Cortex of kidney (tissue), 1 donor: ENCODE measurements at places on chromosomes 2 and 18.

DNA sequence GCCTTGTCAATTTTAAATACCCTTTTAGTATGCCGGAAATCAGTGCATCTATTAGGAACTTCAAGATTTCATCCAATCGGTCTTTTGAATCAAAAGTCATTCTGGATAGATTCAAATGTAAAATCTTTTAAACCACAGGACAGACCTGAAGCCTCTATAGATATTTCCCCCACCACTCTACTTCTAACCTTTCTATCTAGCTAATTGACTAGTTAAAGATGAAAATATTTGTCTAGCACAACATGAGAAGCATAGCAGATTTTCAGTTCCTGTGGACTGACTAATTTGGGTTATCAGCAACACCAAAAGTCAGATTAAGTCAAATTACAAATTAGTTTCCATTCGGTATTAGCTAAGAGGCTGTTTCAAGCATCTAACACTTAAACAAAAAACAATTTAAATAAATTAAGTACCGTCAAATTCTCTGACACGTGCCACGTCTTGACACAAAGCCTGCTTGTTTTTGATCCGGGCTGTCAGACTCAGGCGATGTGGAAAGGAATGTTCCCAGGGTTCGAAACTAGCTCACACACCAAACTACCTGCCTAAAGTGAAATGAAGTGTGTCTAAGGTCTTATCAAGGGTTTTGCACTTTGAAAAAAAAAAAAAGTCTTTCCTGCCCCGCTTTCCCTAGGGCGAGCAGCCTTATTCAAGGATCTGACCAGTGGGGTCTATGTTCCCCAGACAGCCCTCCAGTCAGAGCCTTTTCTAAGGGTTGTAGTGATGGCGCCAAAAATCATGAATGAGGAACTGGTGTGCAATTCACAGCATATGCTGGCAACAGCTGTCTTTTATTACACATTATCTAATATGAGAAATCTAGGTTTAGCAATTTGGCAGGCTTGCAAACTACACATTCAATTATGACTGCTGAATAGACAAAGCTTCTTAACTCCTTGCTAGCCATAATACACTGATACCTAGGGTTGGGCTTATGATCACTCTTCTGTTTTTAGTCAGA lies 4.7 kb downstream of the CYTIP start:
- DNase-seq, result no peak

GRCh38 chr2:152309352-152310214 lies 25.4 kb upstream of the FMNL2 start:
- no peak for DNase-seq

GRCh38 chr2:23221236-23221635 lies 163.7 kb upstream of the KLHL29 start:
- no peak for DNase-seq

- DNase-seq, result no peak
Observed at GRCh38 chr2:222892321-222892720, 31.5 kb downstream of the ACSL3 start.

- no peak for DNase-seq
Observed at GRCh38 chr2:75389271-75389670, 171.5 kb downstream of the EVA1A start.

DNA sequence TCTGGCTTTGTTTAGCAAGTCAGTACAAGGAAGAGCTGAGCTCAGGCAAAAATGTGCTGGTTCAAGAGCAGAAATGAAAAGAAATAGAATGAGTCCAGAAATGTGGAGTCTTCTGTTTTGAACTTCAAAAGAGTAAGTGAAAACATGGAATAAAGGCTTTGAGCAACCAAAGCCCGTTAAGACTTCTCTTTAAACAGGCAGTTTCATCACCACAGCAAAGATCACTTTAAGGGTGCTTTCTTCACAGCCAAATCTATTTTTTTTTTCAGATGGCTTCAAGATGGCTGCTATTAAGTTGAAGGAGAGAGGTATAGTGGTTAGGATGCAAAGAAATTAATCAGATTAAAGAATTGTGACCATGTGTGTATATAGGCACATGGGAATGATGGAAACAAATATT lies 2.0 kb upstream of the CHRNA1 start:
- DNase-seq, result no peak

DNA sequence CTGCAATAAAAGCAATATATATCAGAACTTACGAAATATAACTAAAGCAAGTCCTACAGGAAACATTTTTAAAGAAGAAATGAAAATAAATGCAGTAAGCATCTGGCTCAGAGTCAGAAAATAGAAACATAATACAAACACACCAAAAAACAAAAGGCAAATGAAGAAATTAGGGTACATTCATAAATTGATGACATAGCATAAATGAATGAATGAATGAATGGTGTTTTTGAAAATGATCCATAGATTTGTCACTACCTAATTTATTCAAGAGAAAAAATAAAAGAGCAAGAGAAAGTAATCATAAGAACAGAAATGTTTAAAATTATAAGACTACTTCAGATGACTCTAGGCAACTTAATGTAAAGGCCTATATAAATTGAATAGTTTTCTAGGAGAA lies 226.1 kb upstream of the CDH20 start:
- no peak for DNase-seq

DNA sequence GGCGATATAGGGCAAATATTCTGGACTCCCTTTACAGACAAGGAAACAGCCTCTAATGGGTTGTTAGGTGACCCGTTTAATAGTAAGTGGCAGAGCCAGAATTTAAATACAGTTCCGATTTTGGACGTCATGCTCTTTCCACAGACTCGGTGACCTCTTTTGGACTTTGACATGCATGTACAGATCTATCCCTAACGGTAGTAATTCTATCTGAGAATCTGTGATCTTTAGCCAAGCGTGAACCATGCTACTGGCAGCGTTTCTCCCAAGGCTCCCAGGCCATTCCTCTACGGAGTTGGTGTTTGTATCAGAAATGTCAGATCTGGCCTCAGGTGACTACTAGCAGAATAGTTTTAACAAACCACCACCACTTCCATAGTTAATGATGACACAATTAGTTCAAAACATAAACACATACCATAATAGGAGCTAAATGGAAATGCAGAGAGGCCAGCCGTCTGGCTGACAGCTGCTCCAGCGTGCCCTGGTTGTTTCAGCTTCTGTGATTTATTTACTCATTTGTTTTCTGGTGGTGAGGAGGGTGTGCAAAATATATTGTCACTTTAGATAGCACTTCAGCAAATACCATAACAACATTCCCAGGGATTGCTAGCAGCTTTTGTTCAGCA lies 304.6 kb upstream of the LYPD1 start:
- DNase-seq, result no peak

DNA sequence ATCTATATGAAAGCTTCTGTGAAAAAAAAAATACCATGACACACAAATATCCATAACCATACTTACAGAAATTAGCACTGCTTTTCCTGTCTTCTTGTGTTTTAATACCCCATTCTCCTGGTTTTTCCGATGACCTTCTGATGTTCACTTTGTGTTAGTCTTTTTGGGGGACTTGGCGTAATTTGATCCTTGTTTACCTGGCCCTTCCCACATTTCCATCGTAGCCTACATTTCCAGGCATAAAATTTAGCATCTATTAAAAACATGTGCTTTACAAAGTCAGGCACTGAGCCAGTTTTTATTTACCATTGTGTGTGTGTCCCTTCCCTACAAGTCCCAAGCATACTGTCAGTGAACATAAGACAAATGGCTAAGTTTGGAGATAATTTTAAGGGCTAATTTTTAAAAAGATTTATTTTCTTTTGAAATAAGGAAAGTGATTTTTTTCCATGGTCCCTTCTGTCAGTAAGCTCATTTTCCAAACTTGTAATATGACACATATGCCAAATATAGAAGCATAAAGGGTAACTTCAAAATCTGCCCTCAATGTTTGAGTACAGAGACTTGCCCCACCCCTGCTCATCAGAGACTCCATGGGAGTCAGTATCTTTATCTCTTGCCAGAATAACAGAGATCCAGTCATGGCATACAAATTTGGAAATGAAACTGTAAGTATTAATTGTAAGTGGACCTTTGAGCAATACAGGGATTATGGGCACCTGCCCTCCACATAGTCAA lies 27.3 kb downstream of the SESTD1 start:
- no peak for DNase-seq

DNA sequence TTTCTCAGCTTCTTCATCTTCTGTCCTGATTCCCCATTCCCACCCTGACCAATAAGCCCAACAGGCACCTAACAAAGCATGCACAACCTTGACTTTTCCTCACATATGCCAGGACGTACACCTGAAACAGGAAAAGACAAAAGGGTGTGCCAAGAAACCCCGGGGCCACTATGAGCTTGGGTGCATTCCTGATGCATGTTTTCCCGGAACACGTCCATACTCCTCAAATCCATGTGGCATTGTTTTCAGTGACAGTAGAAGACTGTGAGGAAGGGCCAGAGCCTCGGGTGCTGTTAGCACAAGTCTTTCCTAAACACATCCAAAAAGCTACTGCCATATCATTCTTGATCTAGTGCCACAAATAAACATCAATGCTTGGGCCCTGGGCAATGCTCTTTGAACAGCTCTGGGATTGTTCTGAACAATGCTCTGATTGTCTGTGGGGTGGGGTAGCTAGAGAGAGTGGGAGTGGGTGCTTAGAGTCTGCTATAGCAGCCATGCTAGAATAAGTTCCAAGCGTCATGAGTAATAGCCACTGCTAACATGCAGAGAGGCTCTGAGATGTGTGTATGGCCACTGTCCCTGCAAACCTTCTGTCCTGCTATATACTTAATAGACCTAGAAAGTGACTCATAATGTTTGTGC lies 181.7 kb upstream of the CRIM1 start:
- no peak for DNase-seq

DNA sequence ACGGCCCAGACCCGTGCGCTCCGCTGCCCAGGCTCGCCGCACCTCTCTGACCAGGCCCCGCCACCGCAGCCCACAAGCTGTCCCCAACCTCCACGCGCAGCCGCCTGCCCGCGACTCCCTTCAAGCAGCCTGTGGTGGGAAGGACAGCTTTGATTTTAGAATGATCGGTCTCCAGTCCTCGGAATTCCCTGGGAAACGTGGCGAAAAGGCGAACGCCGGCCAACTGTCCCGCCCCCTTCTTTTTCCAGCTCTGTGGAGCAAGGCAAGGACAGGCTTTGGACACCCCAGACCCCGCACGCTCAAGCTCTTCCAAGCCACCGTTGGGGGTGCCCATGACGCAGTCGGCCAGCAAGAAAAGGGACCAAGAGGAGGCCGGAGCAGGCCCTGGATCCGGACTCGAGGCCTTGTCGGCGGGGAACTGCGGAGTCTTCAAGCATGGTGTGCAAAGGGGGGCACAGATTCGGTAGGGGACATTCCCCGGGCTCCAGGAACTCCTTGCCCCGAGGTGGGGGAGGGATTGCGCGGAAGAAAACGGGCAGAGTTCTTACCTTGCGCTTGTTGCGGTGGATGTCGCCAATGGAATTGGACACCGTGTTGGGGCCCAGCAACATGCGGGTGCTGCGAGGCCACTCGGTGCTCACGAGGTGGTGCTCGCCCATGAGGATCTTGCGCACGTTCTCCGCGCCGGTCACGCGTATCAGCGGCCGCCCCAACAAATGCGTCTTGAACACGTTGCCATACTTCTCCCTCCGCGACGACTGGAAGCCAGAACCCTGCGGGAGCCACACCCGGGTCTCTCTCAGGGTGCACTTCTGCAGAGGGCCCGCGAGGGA lies 4.0 kb downstream of the CYP26B1 start:
- DNase-seq, result no peak

GRCh38 chr2:178521304-178522150 lies 41.3 kb downstream of the PLEKHA3 start:
- DNase-seq, result no peak

- DNase-seq, result no peak
Observed at GRCh38 chr18:59917422-59917821, 17.6 kb downstream of the PMAIP1 start.

DNA sequence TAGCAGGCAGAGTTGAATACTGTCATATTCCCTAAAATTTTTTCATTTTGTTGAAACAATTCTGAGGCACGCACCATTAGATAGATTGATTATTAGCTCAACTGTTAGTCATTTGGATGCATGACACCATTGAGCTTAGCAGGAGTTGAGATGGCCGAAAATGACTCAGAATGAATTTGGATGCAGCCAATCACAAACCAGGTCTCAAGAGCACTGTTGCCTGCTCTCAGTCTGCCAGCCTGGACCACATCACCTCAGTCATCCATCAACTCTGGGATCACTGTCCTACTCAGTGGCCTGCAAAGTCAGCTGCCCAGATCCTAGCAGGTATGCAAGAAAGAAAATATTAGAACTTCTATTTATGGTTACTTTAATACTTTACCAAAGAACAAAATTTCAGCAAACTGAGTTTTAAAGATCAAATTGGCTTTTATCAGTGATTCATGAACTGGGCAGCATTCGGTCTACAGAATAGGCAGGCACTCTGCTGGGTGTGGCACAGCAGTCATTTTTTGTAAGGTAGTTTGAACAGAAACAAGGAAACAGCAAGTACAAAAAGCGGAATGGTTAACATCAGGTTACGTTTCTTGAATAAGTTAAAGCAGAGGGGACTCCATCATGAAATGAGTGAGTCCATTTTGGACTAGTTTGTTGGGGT lies 152.7 kb upstream of the ARHGAP28 start:
- no peak for DNase-seq

DNA sequence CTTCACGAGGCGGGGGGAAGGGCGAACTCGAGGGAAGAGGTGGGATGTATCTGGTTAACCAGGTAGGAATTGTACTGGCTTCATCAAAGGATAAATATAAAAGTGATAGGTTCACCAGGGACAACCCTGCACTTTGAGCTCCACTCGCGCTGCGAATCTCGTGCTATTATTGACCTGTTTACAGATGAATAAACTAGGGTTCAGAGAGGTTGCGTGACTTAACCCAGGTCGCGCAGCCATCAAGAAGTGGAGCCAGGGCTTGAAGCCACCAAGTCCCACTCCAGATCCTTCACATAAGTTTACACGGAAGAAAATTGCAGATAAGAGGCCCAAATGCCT lies 1.4 kb upstream of the CYP1B1 start:
- DNase-seq, result no peak

GRCh38 chr18:63245600-63245999 lies 74.0 kb downstream of the BCL2 start:
- no peak for DNase-seq

DNA sequence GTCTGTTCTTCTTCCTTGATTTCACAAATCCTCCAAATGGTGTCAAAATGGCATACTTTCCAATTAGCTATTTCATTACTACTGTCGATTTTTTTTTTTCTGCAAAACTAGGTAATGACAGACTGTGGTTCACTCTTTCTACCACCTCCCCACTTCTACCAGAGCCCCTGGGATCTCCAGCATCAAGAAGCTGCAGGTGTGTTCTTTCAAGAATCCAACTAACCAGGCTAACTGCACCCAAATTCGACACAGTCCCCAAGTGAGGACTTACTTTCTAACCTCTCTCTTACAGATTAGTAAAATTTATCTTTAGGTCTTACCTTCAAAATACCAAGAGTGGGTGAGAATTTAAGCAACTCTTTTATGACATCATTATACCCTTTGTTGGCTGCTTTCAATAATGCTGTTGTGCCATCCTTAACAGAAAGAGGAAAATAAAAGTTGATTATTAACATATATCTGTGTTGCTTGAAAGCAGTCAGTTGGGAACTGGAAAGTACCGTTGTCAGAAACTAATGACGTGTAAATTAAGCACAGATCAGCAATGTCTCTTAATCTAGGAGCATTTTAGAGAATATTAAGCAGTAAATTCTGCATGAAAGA lies 31.2 kb upstream of the NPC1 start:
- DNase-seq, result no peak

GRCh38 chr2:117980783-117981676 lies 32.8 kb downstream of the CCDC93 start:
- DNase-seq, result no peak

GRCh38 chr2:237154082-237154638 lies 68.5 kb downstream of the COPS8 start:
- DNase-seq, result no peak

GRCh38 chr2:181750305-181750704 lies 70.0 kb upstream of the NEUROD1 start:
- no peak for DNase-seq

- no peak for DNase-seq
Observed at GRCh38 chr2:236687296-236687965, 117.8 kb downstream of the ACKR3 start.
